ENCODE measurements at places on chromosomes 11 and 22.
A peak's percentile ranks its signal among the peaks of the same experiment; 100 is the strongest.

DNA sequence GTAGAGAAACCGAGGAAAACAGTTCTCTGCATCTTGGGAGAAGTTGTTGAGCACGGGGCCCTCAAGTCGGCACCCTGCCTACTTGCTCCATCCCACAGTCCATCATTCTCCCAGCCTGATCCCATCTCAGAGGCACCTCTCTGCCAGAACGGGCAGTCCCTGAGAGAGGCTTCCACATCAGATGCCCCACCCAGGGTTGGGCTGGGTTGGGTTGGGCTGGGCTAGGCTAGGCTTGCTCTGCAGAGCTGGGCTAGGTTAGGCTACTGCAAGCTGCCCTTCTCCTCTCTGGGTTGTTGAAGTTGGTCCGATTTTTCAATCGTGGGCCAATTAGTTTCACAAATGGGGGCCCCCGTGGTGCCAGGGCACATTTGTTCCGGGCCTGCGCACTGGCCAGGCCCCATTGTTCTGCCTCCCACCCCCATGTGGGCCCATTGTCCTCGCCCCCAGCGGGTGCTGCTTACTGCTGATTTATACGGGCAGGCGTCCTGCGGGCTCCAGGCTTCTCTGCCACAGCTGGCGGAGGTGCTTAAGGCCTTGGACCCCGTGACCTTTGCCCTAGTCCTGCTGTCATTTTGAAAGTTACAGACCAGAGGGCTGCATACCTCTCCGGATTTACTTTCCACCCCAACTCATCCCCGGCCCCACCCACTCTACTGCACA, 63.7 kb upstream of the NNMT start:
- DNase-seq = no peak

- no peak for DNase-seq
Observed at GRCh38 chr11:111714522-111714921, 51.7 kb downstream of the PPP2R1B start.

GRCh38 chr11:76237000-76237649, 30.8 kb upstream of the WNT11 start:
- DNase-seq = peak; percentile 14

- no peak for DNase-seq
Observed at GRCh38 chr22:50303848-50304527, 3.5 kb downstream of the PLXNB2 start.

DNA sequence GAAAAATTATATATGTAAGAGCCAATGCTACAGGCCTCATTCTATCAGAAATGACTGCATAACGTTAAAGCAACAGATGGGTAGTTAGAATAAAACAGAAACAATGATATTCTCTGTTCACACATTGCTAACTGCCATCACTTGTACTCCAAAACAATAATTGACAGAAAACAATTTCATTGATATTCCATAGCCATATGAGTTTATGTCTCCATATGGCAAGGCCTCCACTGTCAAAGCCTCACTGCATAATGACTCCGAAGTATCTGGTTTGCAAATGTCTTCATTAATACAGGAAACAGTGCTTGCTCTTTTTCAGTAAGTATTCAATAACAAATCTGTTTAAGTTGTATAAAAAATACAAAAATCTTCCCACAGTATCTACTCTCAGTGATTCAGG, 9.9 kb downstream of the DDI1 start:
- DNase-seq = no peak

GRCh38 chr11:61826930-61827570, 1.1 kb upstream of the FADS2 start:
- DNase-seq = no peak

DNA sequence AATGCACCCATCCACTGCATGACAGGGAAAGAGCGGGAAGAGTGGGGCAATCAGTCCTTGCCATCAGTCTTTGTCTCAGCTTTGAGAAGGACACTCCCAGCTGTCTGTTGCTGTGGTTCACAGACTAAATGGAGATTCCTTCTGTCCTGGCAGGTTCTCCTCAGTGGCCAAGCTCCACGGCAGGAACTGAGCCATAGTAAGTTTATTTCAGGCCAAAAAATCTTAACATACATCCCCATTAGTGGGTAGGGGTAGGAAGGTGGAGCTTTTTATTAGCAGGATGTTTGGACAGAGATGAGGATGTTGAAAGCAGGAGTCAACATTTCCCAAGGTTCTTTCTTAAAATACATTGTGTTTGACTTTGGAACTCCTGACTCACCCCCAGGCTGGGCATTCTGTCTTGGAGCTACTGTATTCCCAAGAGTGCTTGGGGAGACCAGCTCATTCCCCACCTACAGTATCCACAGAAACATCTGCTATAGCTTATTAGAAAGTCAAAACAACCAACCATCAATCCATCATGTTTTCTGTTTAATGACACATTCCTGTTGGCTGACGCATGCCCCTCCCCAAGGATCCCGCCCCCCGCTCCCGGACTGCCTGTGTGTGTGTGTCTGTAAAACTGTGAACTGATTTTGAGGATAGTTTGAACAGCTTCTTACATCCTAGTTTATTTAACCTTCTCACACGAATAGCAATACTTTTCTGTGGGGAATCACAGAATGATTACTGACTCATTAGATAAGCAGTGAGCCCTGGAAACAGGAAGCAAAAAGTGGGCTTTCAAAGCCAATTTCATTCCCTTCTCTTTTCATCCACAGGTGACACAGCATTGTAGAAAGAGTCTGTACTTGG, 109.5 kb downstream of the CCDC81 start:
- peak; percentile 100 for DNase-seq

DNA sequence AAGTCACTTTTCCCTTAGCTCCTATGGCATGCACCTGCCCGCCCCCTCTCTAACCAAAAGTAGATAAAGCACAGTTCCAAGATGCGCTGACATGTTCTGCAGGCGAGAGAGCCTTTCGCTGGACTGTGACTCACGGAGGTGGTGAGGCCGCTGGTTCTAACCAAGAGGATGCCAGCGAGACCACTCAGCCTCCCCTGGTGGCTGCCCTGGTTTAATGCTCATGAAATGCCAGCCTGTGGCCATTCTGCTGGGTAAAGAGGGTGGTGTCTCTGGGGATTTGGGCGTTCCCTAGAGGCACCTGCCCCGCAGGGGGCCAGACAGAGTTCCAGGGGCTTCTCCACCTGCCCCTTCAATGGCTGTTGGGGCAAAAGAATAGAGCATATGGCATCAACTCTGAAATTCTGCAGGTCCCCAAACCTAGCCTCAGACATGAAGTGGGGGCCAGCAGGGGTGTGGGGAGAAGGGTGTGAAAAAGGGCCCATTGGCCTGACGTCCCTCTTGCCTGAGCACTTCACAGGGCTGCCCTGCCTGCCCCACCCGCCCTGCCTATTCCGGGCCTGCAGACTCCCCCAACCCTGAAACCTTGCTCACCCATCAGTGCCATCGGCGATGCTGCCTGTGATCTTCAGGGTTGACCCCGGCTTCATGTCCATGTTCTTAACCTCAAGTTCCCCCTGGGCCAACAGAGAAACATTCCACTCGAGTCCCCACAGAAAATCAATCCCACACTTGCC, 8.5 kb downstream of the LGALS2 start:
- no peak for DNase-seq

GRCh38 chr11:124644426-124645280, 22.0 kb downstream of the TBRG1 start:
- peak; percentile 76 for DNase-seq

GRCh38 chr22:23218867-23219251, 38.5 kb downstream of the BCR start:
- DNase-seq = peak; percentile 36

GRCh38 chr11:26985943-26986342, 8.0 kb upstream of the FIBIN start:
- DNase-seq = peak; percentile 64

DNA sequence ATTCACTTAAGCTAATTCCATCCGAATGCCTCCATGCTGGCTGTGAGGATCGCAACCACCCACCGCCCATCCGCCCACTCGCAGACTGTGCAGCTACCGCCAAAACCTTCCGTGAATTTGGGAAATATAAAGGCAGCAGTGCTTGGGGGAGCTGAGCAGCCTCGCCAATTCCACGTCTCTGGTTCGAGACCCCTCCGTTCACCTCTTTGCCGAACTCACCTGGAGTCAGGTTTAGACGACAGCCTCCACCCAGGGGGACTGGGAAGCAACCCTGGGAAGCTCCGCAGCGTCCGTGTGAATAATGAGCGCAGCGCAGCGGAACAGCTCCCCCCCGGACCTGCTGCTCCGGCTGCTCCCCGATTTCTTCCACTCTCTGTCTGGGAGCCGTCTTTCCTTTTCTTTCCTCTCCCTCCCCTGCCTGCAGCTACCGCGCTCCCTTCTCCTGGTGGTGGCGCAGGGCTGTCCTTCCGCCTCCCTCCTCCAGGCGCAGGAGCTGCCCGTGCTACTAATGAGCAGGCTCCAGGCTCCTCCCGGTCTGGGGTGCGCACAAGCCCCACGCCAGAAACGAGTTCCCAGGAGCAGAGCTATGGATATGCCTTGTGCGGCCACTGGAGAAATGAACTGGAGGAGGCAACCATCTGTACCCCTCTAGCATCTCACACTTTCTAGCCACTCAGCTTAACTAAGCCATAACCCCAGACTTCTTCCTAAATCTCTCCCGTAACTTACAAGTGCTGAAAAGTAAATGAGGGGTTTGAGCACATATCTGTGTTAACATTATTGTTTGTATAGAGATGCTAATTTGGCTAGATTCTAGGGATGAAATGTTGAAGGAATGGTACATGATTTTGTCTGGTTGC, 107.3 kb downstream of the XKR3 start:
- no peak for DNase-seq

DNA sequence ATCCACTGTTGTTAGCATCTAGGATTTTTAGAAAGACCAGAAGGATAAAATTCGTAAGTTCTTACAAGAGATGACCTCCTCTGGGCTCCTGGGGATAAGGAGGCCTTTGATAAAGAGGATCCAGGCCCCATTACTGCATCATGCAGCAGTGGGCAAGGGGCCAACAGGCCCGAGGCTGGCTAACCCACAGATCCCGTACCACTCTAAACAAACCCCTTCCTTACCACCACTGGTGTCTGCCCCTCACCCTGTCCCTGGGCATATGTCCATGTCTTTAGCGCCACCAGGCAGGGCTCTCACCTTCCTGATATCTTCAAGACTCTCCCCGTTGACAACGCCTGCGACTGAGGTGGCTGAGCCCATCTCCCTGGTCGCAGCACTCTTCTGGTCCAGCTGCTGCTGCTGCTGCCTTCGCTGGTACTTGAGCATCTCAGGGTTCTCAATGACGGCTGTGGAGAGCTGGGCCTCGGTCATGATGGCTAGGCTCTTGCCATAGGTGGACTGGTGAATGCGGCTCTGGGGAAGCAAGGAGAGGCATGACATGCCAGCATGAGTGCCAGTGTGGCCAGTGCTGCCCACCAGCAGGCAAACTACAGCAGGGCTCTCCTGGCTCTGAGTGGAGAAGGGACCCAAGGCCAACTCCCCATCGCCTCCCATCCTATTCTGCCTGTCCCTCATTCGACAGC, 46.2 kb downstream of the HIRA start:
- no peak for DNase-seq

DNA sequence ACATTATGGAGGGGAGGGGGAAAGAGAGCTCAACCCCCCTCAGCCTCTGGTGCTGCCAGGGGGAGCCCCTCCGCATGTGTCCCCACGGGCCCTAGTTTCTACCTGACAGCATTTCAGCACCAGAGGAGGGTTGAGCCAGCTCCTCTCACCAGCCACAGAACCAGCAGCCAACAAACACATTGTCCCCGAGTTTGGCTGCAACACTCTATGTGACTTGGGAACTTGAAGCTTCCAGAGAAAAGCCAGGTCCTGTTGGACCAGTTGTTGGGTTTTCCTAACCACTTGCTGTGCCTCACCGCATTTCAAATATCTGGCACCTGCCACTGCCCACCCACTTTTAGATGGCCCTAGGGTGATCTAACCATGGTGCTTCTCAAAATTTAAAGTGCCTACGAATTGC, 13.5 kb downstream of the TMA7B start:
- DNase-seq = no peak

GRCh38 chr11:2355000-2355644, 22.0 kb upstream of the CD81 start:
- DNase-seq = no peak

GRCh38 chr11:29208117-29208516, 808.7 kb downstream of the KCNA4 start:
- peak; percentile 8 for DNase-seq

- DNase-seq = no peak
Observed at GRCh38 chr22:49300951-49301397, 526.7 kb downstream of the BRD1 start.

DNA sequence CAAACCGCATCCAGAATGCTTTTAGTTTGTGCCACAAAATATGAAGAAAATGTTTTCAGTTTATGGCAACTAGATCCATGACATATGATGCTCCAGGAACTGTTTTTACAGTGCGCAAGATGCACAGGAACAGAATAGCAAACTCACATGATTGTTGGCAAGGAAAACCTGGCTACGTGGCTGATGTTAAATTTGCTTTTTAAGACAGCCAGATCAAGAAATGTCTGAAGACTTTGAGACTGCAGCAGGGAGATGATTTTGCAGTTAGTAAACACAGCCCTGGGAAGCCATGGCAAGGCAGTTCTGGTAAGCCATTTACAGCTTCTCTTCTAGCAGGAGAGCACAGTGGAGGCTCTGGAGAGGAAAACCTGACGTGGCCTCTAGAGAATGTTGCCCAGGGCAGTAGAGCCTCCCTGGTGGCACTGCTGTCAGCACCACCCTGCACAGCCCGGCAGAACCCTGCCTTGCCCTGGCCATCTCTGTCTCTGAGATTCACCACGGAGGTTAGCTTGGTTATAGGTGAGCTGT, 69.8 kb upstream of the TNRC6B start:
- DNase-seq = peak; percentile 72

DNA sequence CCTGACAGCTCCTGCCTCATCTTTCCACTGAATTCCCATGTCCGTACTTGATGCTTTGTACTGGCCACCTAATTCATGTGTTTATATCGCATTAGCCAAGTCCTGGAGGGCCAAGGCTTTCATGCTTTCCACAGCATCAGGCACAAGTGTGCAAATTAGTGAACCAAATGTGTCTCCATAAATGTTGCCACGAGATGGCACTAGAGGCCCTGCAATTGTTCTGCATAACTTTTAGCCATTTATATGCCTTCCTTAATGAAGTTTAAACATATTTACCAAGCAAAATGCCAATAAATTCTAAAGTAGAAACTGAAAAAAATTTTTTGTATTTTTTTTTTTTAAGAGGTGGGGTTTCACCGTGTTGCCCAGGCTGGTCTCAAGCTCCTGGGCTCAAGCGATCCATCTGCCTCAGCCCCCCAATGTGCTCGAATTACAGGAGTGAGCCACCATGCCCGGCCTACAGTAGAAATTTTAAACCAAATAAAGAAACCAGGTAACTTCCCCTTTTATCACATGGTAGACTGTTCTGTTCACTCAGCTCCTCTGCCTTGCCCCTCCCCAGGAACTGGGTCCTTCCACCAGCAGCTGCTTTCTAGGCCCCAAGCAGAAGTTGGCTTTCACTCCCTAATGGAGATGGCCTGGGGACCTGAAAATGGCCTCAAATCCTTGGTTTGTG, 20.8 kb upstream of the IL18BP start:
- peak; percentile 58 for DNase-seq

GRCh38 chr11:16191212-16191867, 165.0 kb downstream of the SOX6 start:
- DNase-seq = no peak

DNA sequence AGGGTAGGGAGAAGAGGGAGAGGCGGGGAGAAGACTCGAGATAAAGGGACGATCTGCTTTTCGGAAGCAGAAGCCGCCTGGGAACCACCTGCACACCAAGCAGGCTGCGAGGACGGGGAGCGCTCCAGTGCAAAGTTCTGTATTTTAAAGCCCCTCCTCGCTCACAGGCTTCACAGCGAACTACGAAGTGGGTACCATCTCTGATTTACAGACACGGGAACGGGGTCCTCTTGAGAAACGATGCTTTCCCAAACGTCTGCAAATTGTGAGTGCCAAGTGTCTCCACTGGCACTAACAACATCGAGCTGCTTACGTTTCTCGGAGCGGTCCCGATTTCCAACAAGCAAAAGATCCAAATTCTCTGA, 700 bp upstream of the STX3 start:
- DNase-seq = no peak
